H9 (cell line): ENCODE measurements at places on chromosomes 5 and 9. TPM values are rescaled to one million over a fixed set of nuclear protein-coding genes. Genes with fewer than 3 reads are reported as not detected.

DNA sequence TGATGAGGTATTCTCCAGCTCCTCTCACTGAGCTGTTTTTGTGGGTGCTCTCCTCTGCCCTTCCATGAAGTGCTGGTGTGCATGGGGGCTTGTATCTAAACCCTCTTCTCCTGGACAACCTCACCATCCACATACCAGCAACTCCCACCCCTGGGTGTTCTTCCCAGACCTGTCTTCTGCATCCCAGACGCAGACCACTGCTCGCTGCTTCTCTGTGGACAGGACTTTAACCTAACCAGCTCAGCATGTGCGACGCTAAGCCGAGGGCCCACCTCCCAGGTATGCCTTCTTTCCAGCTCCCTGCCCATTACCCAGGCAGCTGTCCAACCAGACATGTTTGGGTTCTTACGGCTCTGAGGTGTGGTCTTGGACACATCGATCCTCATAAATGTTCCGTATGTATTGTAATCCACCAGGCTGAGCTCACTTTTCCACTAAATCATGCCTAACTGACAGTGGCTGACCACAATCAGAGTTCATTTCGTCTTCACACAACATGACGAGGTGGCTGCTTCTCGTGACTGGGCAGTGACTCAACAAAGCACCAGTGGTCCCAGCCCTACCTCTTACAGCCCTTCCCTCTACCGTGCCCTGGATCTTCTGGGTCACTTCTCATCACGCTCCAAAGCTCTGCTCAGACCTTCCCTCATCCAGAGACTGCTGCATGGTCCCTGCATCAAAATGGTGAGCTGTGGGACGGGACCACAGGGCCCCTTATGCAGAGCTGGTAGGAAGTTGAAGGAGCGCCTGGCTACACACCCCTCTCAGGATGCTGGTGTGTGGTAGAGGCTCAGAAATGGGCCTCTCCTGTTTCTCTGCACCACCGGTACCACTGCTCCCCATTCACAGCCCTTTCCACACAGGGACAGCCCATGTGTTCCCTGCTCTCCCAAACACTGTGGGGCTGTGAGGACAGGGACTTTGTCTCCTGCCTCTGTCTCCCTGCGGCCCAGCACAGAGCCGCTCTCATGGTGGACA lies 9.6 kb upstream of the PTGES2 start:
- DNase-seq, result no peak

DNA sequence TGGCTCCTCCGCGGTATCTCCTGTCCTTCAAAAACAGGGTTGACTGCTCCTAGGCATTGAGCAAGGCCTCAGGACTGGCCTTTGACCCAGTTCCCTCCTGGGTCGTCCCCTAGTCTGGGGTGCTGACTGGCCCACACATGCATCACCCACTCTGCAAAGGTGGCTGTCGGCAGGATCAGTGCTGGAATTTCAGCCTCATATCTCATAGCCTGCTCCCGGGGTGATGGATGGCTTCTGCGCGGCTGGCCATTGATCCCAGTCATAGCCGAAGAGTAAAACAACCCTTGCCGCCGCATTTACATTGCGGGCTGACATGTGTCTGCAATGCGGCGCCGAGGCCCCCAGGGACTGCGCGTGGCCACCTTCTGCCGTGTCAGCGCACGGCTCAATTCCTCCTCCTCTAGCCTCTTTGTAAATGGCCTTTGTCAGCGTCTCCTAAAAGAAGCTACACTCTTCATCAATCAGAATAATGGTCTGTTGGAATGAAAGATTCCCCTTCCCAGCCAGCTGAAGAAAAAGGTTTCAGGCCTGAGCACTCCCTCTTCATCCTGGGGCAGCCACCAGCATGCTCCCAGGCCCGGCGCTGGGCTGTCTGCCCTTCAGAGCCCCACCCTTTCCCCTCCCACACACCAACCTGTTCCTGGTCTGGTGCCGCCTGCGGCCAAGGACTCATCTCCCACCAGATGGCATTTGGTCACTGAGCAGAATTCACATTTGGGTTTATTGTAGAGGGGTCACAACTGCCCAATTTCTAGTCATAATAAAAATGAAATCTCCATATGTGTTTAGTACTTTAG lies 159.0 kb downstream of the PJA2 start:
- DNase-seq, result no peak

DNA sequence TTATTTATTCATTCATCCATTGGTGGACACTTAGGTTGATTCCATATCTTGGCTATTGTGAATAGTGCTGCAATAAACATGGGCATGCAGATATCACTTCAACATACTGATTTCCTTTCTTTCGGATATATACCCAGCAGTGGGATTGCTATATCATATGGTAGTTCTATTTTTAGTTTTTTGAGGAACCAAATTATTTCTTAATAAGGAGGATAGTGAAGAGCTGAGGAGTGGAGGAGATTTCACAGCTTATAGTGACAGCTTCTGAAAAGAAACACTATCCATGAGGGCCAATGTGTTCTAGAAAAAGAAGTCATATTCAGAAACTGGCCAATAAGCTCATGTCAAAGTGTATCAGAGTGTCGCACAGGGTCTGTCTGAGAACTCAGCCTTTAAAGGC lies 183.3 kb downstream of the SEC61B start:
- DNase-seq, result no peak

Gene HMMR
- total RNA-seq, result 36.2 and 37.9 TPM in 2 replicates

DNA sequence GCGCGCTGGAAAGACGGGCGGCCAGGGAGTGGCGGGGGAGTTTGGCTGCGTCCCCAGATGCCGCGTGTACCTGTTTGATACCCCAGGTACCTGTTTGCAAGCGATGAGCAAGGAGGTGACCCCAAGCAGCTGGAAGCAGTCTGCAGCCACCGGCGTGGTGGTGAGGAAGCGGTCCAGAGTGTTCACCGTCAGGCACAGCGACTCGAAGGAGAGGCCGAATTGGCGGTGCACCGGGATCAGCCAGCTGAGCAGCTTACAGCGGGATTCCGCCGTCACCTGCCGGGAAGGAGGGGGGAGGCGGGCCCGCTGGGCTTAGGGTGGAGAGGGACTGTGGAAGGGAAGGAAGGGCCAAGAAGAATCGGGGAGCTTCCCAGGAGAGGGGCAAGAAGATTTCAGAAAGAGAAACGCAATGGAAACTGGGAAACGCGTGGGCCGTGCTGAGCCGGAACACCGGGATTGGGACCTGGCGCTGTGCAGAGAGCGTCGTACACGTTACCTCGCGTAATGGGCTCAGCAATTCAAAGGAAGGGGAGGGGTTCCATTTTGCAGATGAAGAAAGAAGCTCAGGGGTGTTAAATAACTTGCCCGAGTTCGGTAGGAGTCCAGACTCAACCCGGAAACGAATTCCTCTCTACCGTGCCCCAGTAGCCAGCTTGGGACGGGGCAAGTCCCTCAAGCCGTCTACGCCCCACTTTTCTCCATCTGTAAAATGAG lies 980 bp downstream of the CCNO start:
- peak; percentile 63 for DNase-seq

GRCh38 chr9:114261987-114262386 lies 60.9 kb upstream of the ORM1 start:
- DNase-seq, result no peak

DNA sequence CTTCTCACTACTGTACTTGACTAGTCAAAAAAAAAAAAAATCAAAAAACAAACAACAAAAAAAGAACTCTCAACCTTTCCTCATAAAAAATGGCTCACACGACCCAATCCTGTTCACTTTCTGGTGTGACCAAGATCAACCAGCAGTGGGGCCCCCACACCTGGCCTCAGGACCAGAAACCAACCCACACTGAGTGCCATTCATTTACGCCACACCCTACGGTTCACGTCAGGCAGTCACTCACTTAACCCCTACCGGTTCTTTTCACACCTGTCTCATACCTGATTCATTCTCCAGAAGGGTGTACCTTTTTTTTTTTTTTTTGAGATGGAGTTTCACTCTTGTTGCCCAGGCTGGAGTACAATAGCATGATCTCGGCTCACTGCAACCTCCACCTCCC lies 5.7 kb downstream of the SUSD1 start:
- DNase-seq, result no peak

GRCh38 chr9:23219471-23219870 lies 606.6 kb downstream of the ELAVL2 start:
- no peak for DNase-seq

GRCh38 chr5:59246145-59246869 lies 647.2 kb downstream of the PDE4D start:
- DNase-seq, result no peak

DNA sequence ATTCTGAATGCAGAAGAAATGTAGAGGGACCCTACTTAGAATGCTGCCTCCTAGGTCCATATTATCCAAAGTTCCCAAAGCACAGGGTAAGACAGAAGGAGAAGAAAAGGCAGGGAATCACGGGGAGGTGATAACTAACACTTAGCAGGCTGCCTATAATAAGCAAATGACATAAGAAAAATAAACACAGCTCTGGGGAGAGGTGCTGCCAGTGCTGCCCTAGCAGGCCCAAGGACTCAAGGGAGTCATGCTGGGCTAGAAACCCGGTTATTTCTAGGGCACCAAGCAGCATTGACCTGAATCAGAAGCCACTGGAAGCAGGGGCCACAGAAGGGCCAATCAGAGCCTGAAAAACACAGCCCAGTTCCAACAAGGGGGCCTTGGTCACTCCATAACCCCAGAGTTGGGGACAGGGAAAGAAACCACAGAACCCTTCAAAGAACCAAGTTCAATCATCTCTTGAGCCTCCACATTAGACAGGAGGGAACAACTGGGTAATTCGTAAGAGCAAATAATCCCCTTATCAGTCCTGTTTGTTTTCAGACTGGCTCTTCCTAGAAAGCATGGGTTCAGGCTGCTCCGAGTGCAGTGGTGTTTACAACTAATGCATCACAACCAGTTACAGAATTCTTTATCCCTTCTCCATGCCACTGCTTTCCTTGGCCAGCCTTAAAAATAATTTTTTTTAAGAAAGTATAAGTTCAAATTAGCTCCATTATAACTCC lies 24.0 kb downstream of the NRG2 start:
- DNase-seq, result no peak

DNA sequence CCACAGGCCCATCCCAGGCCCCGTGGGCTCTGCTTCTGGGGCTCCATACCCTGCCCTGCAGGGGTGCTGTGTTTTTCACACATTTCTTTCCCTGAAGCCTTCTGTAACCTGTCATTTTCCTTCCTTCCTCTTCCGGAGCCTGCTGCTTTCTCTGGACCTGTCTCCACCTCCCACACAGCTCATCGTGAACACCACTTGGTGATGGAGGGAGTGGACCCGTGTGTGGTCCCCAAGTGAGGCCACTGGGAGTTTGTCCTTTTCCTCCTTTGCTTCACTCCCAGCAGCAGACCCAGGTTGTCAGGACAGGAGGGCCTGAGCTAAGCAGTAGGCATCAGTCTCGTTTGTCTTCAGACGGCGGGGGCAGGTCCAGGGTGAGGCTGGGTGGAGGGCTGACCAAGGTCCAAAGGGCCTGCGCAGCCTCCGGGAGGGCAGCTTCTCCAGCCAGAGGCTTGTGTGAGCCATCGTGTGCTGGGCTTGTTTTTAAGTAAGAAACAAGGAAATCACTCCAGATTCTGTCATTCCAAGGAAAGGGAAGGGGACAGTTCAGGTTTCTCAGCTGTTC lies 5.8 kb upstream of the POMT1 start:
- DNase-seq, result no peak

Gene DDX4
- total RNA-seq, result not detected in 2 replicates

GRCh38 chr9:127417131-127418036 lies 6.8 kb upstream of the ZNF79 start:
- DNase-seq, result no peak

- DNase-seq, result no peak
These were observed 90.3 kb downstream of the ARHGEF28 start for GRCh38 chr5:73716284-73716808.

GRCh38 chr5:1834022-1834551 lies 32.9 kb downstream of the NDUFS6 start:
- no peak for DNase-seq

- DNase-seq, result peak; percentile 38
These were observed 48.8 kb downstream of the FANCC start for GRCh38 chr9:95268681-95269080.

Gene GCNT4
- 0.63 and 0.66 TPM in 2 replicates for total RNA-seq

GRCh38 chr5:61906820-61907219 lies 399.2 kb upstream of the KIF2A start:
- no peak for DNase-seq

DNA sequence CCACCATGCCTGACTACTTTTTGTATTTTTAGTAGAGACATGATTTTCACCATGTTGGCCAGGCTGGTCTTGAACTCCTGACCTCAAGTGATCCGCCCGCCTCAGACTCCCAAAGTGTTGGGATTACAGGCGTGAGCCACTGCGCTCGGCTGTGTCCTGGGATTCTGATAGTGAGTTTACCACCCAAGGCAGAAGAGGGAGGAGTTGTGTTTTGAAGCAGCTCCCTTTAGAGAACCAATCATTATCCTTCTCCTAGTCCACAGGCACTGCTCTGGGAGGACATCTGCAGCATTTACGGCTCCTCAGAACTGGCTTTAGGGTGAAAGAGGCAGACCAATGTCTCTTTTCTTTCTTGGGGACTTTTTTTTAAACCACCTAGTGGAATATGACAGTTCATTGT lies 5.7 kb downstream of the C9orf152 start:
- no peak for DNase-seq

DNA sequence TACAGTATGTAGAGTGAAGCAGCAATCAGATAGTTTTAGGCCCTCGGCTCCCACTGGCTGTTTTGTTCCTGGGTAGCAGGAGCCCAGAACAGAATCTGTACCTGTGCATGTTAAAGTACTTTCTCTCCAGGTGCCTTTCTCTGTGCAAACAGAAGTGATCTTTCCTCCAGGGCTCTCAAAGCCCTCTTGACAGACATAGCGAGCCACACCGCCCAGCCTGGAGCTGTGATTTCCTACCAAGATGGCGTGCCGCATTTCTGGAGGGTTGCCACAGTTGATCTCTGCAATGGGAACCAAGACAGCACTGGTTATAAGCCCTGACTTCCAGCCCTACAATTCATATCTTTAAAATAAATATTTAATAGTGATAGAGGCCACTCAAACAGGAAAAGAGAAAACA lies 50.9 kb downstream of the SUSD1 start:
- DNase-seq, result no peak

- DNase-seq, result no peak
These were observed 43.0 kb upstream of the HSD17B4 start for GRCh38 chr5:119409235-119409815.

- DNase-seq, result no peak
These were observed 1.2 kb downstream of the RNF14 start for GRCh38 chr5:141969783-141970771.

- DNase-seq, result no peak
These were observed 150.2 kb downstream of the MACROH2A1 start for GRCh38 chr5:135248801-135249231.

GRCh38 chr9:15344191-15344590 lies 37.2 kb upstream of the TTC39B start:
- no peak for DNase-seq

GRCh38 chr9:132230605-132231004 lies 68.7 kb downstream of the NTNG2 start:
- no peak for DNase-seq

- peak; percentile 45 for DNase-seq
These were observed 1.8 kb downstream of the MCTP1 start for GRCh38 chr5:95283022-95283615.

Gene PTCH1
- 6.5 and 9.1 TPM in 2 replicates for total RNA-seq

- DNase-seq, result no peak
These were observed 28.7 kb downstream of the TTC23L start for GRCh38 chr5:34867660-34868059.

DNA sequence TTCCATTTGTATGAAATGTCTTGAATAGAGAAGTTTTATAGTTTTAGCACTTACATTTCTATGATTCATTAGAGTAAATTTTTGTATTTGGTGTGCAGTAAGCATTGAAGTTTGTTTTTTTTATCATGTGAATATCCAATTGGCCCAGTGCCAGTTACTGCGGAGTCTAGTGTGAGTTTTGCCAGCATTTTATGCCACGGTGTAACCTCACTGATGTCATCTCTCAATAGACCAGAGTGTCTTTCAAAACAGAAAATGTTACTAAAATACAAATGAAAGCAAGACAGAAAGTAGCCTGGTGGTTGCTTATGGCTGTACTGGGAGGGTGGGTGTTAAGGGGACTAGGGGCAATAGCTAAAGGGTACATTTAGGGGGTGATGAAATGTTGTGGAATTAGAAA lies 62.8 kb downstream of the IPPK start:
- no peak for DNase-seq
